ENCODE measurements at places on chromosomes 7 and 10.
A peak's percentile ranks its signal among the peaks of the same experiment; 100 is the strongest.

DNA sequence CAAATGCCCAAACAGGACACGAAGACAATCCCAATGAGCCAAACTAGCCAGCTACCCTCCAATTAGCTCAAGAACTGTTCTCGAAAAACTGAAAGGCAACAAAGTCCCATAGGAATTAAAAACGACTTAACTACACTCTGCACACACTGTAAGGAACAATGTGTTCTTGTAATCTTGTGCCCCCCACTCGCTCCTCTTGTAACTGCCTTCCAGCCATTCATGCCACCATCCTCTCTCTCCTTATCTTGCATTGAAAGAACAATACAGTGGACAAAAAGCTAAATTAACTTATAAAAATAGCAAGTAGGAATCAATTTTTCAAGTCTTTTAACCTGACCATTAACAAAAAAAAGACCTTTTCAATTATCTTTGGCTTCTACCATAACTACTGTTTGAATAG, 2.9 kb downstream of the CYTH3 start:
- no peak for DNase-seq

DNA sequence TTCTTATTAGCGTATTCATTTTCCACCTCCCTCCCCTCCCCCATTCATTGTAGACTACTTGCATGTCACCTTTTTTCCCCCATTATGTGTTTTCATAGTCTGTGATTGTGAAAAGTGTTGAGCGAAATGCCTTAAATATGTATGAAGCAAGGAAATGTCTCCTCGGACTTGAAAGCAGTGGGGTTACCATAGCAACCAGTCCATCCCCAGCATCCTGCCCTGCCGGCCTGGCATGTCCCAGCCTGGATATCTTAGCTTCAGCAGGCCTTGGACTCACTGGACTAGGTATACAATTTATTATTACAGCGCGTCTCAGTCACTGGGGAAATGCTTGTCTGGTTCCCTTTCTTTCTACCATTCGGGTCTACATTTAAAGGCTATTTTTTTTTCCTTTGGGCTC, 283.6 kb downstream of the BICC1 start:
- no peak for DNase-seq

- no peak for DNase-seq
These were observed 87.1 kb downstream of the HECW1 start for GRCh38 chr7:43199371-43200160.

GRCh38 chr7:105353752-105354328, 34.9 kb downstream of the SRPK2 start:
- peak; percentile 15 for DNase-seq

GRCh38 chr7:132869166-132869861, 212.6 kb downstream of the CHCHD3 start:
- no peak for DNase-seq

- DNase-seq = no peak
These were observed 88.4 kb upstream of the SMNDC1 start for GRCh38 chr10:110392868-110393740.

- peak; percentile 36 for DNase-seq
These were observed 75.2 kb downstream of the DNAJB6 start for GRCh38 chr7:157412021-157412443.

DNA sequence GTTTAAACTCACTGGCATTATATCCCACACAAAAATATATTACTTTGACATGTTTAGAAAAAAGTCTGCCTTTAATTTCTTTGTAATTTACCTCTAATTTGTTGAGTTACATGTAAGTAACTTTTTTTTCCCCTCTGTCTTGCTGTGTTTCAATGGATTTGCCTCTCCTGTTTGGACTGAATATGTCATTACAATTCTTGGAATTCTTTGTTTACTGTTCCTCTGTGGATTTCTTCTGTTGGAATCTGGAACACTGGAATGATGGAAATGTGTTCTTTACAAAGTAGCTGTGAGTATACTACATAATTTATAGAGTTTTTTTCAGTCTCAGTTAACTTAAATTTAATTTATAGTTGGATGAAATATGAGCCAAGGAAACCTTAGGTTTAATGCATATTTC, 30.4 kb downstream of the SEPTIN7 start:
- DNase-seq = no peak

Measured in CD4-positive, alpha-beta T cell treated with Interleukin-17A for 1 hour (primary cell).